ENCODE measurements at places on chromosomes 5 and 9. TPM values are rescaled to one million over a fixed set of nuclear protein-coding genes. Genes with fewer than 3 reads are reported as not detected.

GRCh38 chr5:228886-229285 lies 10.8 kb downstream of the SDHA start:
- DNase-seq: no peak

- no peak for DNase-seq
These were observed 116.0 kb upstream of the LRRTM2 start for GRCh38 chr5:138990986-138991590.

The PCDHGA5 gene
- 1.5 TPM for total RNA-seq

GRCh38 chr5:179542170-179542569 lies 8.2 kb upstream of the RUFY1 start:
- no peak for DNase-seq

The CYLC2 gene
- not detected for total RNA-seq

The ROPN1L gene
- total RNA-seq: 1.1 TPM

The ODF2 gene
- total RNA-seq: 55.2 TPM

DNA sequence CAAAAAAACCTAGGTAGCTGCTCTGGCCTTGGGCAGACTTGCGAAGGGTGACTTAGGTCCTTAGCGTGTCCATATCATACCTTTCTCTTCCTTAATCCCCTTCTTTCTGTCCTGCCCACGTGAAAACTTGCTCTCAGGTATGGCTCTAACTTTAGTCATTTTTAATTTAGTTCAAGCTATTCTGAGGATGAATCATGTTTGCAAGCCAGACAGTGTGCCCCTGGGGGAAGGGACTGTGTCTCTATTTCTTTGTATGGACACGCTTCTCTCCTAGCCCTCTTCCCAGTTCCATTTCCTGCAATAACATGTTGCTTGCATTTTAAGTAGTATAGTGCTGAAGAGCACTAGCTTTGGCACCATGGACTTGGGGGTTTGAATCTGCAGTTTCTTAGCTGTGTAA lies 120.6 kb downstream of the PTTG1 start:
- DNase-seq: no peak

- no peak for DNase-seq
These were observed 1.6 kb upstream of the MGAT1 start for GRCh38 chr5:180804129-180804618.

DNA sequence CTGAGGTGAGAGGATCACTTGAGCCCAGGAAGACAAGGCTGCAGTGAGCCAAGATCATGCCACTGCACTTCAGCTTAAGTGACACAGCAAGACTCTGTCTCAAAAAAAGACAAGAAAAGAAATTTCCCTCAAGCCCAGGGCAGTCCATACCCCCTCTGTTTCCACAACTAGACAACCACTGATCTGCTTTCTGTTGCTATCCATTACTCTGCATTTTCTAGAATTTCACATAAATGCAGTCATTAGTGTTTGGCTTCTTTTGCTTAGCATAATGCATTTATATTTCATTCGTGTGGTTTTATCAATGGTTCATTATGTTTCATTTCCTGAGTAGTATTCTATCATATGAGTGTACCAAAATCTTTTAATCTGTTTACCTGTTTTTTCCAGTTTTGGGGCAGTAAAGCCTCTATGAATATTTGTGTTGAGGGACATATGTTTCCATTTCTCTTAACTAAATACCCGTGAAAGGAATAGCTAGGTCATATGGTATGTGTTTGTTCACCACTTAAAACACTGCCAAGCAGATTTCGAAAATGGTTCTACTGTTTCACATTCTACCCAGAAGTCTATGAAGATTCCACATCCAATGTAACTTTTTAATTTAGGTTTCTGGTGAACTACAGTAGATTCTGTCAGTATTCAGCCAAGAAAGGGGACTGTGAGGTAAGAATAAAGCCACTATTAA lies 271.8 kb downstream of the ZNF608 start:
- no peak for DNase-seq

DNA sequence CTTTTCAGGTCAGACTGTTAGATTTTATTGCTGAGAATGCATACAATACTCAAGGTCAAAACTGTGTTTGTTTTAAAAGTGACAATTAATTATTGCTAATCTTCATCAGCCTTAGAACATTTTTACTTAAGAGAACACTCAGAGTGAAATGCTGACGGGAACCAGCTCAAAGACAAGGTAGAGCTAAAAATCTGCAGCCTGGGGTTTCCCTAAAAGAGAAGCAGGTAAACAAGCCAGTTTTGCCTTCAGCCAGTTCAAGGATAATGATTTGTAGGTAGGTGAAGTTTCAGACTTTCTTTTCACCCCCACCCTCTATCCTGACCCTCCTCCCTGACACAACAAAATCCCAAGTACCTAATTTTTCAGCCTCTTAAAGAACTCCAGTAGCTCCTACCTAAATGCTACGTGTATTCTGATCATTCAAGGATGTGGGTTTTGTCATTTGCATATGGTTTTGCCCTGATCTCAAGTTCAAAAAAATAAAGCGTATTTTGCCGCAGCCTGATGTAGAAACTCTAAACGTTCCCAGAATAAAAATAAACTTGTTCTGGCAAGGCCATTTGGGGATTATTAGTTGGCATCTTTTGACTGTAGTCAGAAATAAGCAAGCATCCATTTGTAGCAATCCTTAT lies 407.2 kb downstream of the EFNA5 start:
- no peak for DNase-seq

GRCh38 chr5:78792345-78793055 lies 143.9 kb upstream of the LHFPL2 start:
- no peak for DNase-seq

DNA sequence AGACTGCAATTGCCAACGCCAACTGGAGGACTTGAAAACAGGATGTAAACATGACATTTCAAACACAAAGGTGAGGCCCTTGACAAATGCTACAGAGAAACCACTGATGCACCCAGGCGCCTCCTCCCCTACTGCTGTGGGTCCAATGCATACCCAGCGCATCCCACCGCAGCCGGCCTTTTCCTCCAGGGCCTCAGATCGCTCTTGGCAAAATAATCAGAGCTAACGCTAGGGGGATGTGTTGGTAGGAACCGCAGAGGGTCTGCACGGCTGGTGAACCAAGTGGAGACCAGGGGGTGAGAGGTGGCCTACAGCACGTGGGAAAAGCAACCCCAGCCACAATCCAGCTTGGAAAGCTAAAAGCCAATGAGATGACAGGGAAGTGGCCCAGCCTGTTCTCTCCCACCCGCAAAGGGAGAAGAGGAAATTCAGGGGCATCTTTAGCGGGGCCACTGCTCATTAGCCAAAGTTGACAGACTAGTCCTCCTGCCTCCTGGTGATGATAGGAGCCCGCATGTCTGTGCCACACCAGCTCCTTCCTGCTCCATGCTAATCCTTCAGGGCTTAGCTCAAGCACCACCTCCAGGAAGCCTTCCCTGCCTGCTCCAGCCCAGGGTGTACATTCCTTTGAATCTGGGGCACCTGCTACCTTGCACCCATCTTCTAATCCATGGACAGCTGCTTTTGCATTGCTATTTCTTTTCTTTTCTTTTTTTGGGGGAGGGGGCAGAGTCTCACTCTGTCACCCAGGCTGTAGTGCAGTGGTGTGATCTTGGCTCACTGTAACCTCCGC lies 5.9 kb downstream of the FAM163B start:
- no peak for DNase-seq

The RECK gene
- 12.2 TPM for total RNA-seq

The HRH2 gene
- total RNA-seq: not detected

DNA sequence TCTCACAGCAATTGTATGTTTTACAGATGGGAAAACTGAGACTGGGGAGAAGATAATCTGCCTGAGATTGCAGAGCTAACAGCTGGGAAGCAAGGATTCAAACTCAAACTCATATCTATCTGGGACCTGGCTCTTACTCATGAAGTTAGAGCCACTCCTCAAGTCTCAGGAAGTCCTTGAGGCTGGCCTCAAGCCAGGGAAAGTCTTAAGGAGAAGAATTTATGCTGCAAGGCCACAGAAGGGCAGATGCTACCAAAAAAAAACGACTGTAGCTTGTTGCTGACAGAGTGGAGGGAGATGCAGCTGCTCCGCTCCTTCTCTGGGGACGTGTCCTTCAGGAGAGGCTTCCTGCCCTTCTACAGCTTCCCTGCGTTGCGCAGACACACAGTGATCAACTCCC lies 39.8 kb downstream of the BARHL1 start:
- DNase-seq: peak; percentile 96

DNA sequence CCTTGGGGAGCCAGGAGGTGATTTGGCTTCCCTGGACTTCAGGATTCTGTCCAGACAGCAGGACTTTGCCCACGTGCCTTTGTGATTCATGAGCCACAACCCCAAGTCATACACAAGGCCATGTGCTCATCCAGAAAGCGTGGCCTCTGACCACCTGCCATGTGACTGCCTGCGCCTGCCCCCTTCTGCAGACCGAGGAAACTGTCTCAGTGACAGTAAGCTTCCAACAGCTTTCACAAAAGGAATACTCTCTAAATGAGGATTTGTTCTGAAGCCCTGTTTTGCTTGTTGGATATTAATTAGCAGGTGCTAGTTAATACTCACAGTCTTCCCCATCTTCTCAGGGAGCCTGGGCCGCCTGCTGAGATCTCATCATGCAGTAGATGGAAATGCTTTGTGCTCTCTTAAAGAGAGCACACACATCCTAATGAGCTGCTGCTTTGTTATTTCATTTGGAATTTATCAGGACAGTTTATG lies 36.9 kb upstream of the ANGPTL2 start:
- peak; percentile 92 for DNase-seq

DNA sequence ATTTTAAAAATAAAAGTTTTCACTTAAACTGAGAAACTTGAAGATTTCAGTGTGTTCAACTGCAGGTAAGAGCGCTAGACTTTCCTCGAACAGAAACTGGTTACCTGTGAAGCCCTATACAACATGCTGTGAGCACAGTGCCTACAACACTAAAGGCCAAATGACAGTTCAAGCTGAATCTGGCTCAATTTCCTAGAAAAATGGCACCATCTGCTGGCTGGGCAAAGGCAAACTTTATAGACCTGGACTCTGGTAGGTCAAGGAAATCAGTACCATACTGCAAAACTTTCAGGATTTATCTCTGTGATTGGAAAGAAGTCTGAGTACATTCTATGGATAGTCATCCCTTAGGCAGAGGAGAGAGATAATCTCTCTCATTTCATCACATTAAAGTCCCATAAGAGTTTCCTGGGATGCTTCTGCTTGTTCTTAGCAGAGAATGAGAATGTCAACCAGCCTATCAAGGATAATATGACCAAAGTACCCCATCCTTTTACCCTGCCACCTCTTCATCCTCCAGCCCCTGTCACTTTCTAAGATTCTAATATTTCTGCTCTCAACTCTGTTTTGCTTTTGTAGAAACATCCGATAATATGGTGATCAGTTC lies 31.8 kb upstream of the FOXB2 start:
- peak; percentile 61 for DNase-seq

The SPATA31A3 gene
- not detected for total RNA-seq

DNA sequence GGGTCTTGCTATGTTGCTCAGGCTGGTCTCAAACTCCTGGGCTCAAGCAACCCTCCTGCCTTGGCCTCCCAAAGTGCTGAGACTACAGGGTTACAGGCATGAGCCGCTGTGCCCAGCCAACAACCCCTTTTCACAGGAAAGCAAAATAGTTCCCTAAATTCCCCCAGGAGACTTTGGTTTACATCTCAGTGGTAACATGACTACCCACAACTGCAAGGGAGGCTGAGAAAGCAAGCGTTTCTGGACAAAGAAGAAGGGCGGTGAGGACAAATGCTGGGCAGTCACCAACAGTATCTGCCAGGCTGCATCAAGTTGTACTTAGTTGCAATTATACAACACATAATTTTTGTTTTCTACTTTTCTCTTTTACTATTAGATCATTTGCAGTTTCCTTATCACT lies 7.4 kb upstream of the ADGRD2 start:
- DNase-seq: no peak

- DNase-seq: no peak
These were observed 1035.2 kb upstream of the ARRDC3 start for GRCh38 chr5:92418341-92418740.

The CACNA1B gene
- not detected for total RNA-seq

The NUTM2F gene
- total RNA-seq: not detected

The PCDHGA7 gene
- total RNA-seq: 0.57 TPM

Data from LHCN-M2 (cell line).